ENCODE measurements at places on chromosomes 2 and 18. TPM values are rescaled to one million over a fixed set of nuclear protein-coding genes. Genes with fewer than 3 reads are reported as not detected.

- DNase-seq = no peak
- H3K4me1 ChIP-seq = no peaks in the 10 kb centered on the region
- H3K4me3 ChIP-seq = no peak overlapping the region
- H3K27ac ChIP-seq = no peak overlapping the region
- H3K36me3 ChIP-seq = no peaks in the 10 kb centered on the region
- no peaks in the 10 kb centered on the region for H3K27me3 ChIP-seq
Observed at GRCh38 chr18:37124516-37124915, 295.6 kb downstream of the KIAA1328 start.

DNA sequence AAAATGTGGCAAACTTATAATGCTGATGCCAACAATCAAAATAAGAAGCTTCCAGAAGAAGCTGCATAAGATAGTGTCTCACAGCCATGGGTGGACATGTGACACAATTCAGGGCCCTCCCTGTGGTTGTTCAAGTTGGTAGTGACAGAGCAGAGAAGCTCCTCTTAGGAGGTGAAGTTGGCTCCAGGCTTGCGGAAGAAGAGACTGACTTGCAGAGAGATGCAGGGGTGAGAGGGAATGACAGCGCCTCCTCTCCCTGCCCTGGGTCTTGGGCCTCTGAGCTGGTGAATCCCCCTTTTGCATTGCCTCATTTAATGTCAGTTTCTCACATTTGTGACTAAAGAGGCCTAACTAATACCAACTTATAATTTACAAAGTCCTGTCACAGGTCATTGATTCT lies 23.0 kb upstream of the RHOB start:
- H3K4me3 ChIP-seq = no peak overlapping the region
- peaks cover 18% of the 10 kb centered on the region for H3K4me1 ChIP-seq
- H3K27ac ChIP-seq = no peak overlapping the region
- H3K27me3 ChIP-seq = no peaks in the 10 kb centered on the region
- DNase-seq = no peak
- no peaks in the 10 kb centered on the region for H3K36me3 ChIP-seq

Gene ALPI
- total RNA-seq = not detected

Gene DAW1
- total RNA-seq = not detected

Gene CNOT11
- total RNA-seq = 67.4 TPM

DNA sequence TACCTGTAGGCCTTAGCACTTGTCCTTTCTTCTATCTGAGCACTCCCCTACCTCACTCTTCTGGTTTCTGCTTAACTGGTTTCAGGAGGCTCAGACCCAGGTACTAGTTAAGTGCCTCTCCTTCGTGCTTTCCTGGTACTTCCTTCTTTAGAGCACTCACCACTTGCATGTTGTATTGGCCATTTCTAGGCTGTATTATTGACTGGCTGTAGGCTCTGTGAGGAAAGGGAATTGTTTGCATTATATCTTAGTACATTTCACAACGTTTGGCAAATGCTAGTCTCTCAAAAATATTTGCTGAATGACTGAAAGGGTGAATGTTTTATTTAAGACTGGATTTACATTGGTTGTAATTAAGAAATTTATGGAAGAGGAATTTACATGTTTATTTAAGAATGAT lies 36.0 kb upstream of the SCN1A start:
- DNase-seq = no peak
- no peak overlapping the region for H3K27ac ChIP-seq
- no peaks in the 10 kb centered on the region for H3K36me3 ChIP-seq
- peaks cover 4% of the 10 kb centered on the region for H3K27me3 ChIP-seq

Gene LBX2
- 0.38 TPM for total RNA-seq

Gene TUBA3D
- not detected for total RNA-seq

- H3K4me1 ChIP-seq = no peaks in the 10 kb centered on the region
- peak; percentile 11 for DNase-seq
- no peaks in the 10 kb centered on the region for H3K36me3 ChIP-seq
- no peaks in the 10 kb centered on the region for H3K27me3 ChIP-seq
Observed at GRCh38 chr18:42298759-42299675, 344.0 kb downstream of the PIK3C3 start.

- no peaks in the 10 kb centered on the region for H3K27me3 ChIP-seq
- no peak overlapping the region for H3K27ac ChIP-seq
- H3K4me3 ChIP-seq = no peak overlapping the region
Observed at GRCh38 chr18:2532797-2533196, 38.5 kb downstream of the METTL4 start.

Gene POTEJ
- not detected for total RNA-seq

Gene EVX2
- not detected for total RNA-seq

Gene ITSN2
- total RNA-seq = 71.2 TPM

- no peak overlapping the region for H3K4me3 ChIP-seq
- no peaks in the 10 kb centered on the region for H3K27me3 ChIP-seq
- H3K36me3 ChIP-seq = no peaks in the 10 kb centered on the region
Observed at GRCh38 chr2:71742953-71743601, 289.7 kb downstream of the DYSF start.

GRCh38 chr18:2337552-2338141 lies 233.7 kb downstream of the METTL4 start:
- no peaks in the 10 kb centered on the region for H3K4me1 ChIP-seq
- H3K36me3 ChIP-seq = no peaks in the 10 kb centered on the region
- H3K27me3 ChIP-seq = no peaks in the 10 kb centered on the region
- H3K4me3 ChIP-seq = no peak overlapping the region
- peak; percentile 7 for DNase-seq

- H3K4me3 ChIP-seq = peak overlapping the region; percentile 99
- no peaks in the 10 kb centered on the region for H3K36me3 ChIP-seq
- no peaks in the 10 kb centered on the region for H3K27me3 ChIP-seq
- peaks cover 53% of the 10 kb centered on the region for H3K4me1 ChIP-seq
Observed at GRCh38 chr2:225041207-225041850, 939 bp downstream of the DOCK10 start.

Gene TMEM169
- 0.73 TPM for total RNA-seq

Gene EFHD1
- 0.22 TPM for total RNA-seq

DNA sequence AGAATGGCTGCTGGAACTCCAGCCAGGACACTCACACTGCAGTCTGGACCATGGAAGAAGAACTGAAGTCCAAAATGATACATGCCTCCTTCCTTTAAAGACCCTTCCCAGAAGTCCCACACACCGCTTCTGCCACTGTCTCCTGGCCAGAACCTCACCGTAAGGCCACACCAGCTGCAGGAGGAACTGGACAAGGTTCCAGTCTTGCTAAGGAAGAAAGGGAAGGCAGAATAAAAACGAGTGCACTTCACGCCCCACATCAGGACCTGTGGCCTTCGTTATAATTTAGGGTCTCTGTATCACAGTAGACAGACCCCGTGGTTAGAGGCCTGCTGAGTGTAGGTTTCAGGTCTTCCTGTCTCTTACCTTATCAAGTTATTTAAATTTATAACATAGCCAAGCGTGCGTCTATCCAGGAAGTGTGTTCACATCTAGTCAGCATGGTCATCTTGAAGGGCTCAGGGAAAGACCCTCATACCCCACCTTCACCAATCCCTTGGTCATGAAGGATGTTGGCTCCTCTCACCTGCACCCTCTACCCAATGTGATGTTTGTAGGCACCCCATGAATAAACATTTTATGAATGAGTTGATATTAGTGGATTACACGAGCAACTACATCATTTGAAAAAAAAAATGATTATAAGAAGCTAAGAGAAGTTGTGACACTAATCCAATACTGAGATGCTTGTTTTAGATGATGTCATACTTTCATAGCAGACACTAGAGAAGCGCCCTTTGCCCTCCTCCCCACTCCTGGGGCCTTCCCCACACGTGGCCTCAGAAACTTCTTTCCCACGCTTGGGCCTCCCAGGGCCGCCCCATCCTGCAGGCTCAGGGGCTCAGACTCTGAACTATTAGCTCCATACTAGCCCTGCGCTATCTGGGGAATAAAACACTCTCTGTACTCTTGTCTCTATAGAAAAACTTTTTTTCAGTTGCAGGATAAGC lies 157.6 kb downstream of the FAM210A start:
- no peak overlapping the region for H3K4me3 ChIP-seq
- DNase-seq = no peak
- no peaks in the 10 kb centered on the region for H3K27me3 ChIP-seq
- H3K27ac ChIP-seq = no peak overlapping the region
- H3K36me3 ChIP-seq = no peaks in the 10 kb centered on the region

GRCh38 chr2:218482651-218483050 lies 63.7 kb downstream of the VIL1 start:
- peaks cover 18% of the 10 kb centered on the region for H3K4me1 ChIP-seq
- H3K4me3 ChIP-seq = no peak overlapping the region
- no peak overlapping the region for H3K27ac ChIP-seq
- peaks cover 17% of the 10 kb centered on the region for H3K36me3 ChIP-seq
- H3K27me3 ChIP-seq = no peaks in the 10 kb centered on the region
